ENCODE measurements at places on chromosomes 13 and 19.

DNA sequence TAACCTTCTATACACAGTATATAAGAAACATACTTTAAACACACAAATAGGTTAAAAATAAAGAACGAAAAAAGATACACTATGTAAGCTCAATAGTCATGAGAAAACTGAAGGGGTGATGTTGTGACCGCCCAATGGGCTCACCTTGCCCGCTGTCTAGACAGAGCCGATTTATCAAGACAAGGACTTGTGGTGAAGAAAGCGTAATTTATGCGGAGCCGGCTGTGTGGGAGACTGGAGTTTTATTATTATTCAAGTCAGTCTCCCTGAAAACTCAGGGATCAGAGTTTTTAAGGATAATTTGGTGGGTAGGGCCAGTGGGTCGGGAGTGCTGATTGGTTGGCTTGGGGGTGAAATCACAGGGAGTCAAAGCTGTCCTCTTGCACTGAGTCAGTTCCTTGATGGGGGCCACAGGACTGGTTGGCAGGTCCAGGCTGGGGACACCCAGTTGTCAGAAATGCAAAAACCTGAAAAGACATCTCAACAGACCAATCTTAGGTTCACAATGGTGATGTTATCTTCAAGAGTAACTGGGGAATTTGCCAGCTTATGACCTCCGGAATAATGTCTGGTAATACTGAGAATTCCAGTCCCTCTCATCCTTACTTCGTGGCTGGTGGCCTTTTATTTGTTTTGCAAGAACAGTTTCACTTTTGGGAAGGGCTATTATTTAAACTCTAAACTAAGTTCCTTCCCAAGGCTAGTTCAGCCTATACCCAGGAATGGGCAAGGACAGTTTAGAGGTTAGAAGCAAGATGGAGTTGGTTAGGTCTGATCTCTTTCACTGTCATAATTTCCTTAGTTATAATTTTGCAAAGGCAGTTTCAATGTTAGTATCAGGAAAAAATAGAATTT, 96.6 kb downstream of the UBL3 start:
- DNase-seq, result no peak

DNA sequence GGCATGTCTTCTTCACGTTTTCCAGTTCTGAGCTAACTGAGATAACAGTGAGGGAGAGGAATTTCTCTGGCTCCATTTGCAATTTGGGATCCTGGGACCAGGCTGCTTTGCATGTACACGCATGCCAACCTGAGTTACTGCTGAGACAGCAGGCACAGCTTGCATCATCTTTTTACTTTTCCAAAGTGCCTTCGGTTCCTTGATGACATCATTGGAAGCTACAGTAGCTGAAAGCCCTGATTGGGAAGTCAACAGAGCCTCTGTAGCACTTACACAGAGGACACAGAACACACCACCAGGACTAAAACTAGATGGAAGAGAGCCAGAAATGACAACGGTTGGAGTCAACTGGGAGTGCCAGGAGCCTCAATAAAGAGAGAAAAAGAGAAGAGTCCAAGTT, 399.1 kb upstream of the GPC6 start:
- DNase-seq, result no peak

GRCh38 chr19:4930664-4931063, 21.4 kb downstream of the UHRF1 start:
- no peak for DNase-seq

GRCh38 chr13:48199404-48199946, 33.5 kb upstream of the ITM2B start:
- DNase-seq, result no peak

DNA sequence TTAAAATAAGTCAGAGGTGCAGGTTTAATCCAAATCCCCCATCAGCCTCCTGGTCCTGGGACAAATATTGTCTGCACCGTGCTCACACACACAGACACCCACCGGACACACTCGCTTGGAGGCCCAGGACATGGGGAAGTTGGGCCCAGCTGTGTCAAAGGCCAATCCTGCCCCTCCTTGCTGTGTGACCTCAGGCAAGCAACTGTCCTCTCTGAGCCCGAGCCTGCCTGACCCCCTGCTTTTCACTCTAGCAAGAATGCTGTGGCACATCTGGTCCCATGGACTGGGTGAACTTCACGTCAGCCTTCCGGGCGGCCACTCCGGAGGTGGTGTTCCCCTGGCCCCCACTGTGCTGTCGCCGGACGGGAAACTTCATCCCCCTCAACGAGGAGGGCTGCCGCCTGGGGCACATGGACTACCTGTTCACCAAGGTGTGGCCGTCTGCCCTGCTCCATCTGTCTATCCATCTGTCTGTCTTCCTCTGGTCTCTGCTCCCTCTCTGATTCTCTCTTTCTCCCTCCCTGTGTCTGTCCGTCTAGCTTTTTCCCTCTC, 9.3 kb downstream of the UPK1A start:
- DNase-seq, result no peak

GRCh38 chr13:97885641-97886040, 67.8 kb upstream of the IPO5 start:
- DNase-seq, result no peak

DNA sequence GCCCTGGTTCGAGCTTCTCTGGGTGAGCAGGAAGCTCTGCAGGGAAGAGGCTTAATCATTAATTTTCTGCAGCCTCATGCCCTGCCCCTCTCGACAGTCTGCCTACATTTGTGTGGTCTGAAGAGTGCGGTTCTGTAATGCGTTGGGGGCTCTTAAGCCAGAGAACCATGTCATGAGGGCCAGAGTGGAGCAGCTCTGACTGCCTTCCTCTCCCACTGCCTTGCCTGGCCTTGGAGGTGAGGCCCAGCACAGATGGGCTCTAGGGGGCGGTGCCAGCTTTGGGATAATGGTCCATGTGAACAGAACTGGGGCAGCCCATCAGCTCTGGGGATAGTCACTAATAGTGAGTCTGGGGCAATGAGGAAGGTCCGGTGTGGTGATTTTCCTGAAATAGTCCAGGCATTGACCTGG, 5.7 kb downstream of the FGF9 start:
- DNase-seq, result no peak

- no peak for DNase-seq
Observed at GRCh38 chr13:101698400-101698799, 245.9 kb downstream of the ITGBL1 start.
